ENCODE measurements at places on chromosomes 4 and X.

GRCh38 chr4:54661169-54661568 is 3.4 kb downstream of the KIT start:
- DNase-seq: no peak

GRCh38 chrX:69297506-69297905 is 132.3 kb upstream of the PJA1 start:
- DNase-seq: no peak

DNA sequence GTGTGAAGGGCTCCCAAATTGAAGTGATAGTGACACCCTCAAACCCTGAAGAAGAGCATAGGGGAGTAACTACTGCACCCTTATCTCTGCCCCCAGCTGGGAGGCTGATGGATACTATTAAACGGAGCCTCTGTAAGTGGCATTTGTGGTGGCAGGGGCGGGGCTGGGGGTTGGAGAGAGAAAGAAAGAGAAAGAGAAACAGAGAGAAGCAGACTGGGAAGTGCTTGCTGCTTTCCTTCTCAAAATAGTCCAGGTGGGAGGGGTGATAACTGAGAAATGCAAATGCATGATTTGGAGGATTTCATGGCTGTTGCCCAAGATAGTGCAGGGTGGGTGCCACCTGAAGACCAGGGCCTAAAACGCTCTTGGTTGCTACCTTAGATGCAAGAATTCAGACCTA is 253.5 kb upstream of the GATB start:
- no peak for DNase-seq

- peak; percentile 66 for DNase-seq
These were observed 46.7 kb downstream of the ENPP6 start for GRCh38 chr4:184171011-184171410.

DNA sequence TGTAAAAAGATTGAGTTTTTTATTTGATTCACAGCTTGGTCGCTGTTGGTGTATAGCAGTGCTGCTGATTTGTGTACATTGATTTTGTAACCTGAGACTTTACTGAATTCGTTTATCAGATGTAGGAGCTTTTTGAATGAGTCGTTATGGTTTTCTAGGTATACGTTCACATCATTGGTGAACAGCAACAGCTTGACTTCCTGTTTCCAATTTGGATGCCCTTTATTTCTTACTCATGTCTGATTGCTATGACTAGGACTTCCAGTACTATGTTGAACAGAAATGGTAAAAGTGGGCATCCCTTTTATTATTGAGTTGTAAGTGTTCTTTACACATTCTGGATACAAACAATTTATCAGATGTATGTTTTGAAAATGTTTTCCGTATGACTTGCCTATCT is 76.0 kb downstream of the ADGRG4 start:
- no peak for DNase-seq

DNA sequence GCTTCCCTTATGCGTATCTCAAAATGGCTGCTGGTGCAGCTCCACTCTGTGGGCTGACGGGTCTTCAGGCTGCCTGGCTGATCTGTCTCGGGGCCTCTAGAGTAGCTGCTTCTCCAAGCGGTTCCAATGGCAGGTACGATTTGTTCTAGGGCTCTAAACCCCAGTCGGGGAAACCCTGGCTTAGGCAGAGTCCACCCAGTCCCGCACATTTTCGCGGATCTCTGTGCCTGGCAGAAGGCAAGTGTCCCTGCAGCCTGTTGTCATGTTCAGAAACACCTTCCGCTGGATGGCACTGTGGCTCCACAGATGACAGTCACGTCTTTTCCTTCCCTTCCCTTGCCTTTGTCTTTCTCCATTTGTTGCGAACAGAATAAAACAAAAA is 54.4 kb downstream of the NBDY start:
- peak; percentile 8 for DNase-seq

- DNase-seq: no peak
These were observed 18.6 kb upstream of the CAPN6 start for GRCh38 chrX:111288841-111289240.

Measured in GM23338 (cell line).